ENCODE measurements at places on chromosomes 1 and 21.

- peak; percentile 66 for DNase-seq
Measured at GRCh38 chr21:43295066-43295958, 126.5 kb downstream of the CRYAA start.

DNA sequence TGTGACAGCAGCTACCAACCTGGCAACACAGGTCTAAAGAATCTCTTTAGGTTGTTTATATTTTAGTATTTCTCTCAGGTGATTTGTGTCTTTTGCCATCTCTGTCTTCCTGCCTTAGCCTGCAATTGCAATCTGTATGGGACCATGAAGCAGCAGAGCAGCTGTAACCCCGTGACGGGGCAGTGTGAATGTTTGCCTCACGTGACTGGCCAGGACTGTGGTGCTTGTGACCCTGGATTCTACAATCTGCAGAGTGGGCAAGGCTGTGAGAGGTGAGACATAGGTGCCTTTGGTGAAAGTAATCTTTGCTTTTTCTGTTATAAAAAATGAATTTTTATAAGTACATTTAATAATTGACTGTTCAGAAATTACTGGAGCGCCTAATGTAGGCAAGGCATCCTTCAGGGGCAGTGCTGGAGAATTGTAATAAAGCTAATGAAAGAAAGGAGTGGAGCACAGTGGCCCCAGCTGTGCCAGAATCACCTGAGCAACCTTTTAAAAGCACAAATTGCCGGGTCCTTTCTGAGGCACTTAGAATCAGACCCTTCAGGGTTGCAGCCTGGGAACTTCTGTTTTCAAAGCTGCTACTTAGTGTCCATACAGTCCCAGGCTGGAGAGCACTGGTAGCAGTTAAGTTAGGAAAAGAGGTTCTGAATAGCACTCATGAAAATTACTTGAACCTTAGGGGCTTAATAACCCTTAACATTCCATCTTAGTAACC, 60.6 kb upstream of the LAMC2 start:
- DNase-seq = no peak

- DNase-seq = no peak
Measured at GRCh38 chr1:57843760-57844159, 419.9 kb upstream of the DAB1 start.

DNA sequence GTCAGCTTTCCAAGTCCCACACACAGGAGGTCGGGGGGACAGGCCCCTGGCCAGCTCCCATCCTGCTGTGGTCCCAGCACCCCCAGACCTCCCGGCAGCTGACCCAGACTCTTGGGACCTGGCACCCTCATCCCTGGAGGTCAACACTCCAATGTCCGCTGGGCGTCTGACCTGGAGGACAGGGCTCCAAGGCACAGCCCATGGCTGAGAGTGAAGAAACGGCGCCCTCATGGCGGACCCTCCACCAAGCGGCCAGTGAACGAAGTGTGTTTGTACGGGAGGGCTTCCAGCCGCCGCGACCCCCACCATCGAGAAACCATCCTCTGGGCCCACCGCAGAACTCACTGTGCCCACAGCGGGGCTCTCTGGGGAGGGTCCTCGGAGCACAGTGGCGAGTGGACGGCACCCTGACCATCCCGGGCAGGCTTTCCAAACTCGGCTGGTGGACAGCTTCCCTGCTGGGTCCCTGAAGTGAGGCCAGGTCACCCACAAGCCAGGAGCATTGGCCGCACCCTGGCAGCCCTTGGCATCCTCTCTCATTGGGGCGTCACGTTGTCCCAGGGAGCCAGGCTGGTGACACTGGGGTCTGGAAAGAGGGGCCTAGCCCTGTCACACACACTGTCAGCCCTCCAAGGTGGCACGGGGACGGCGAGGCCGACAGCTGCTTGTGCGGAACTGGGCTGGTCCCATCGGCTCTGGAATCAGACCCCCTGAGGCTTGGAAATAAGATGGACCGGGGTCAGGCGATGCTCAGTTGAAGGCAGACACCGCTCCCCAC, 47.8 kb upstream of the COL6A2 start:
- no peak for DNase-seq

GRCh38 chr1:151311011-151311410, 16.2 kb downstream of the PI4KB start:
- DNase-seq = no peak

DNA sequence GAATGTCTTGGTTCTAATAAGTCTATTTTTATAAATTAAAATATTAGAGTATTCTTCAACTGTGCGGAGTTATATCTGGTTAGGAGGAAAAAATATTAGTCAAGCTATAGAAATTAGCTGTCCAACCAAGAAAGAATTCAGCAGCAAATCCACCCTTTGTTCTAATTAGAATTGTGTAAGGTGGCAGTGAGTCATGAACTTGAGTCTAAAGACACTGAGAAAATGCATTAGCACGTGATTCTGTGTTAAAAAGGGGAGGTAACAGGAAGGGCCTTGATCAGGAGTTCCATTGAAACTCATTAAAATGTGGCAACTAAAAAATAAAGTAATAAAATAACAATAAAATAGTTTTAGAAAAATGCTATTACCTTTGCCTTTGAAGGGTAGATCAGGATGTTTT, 398.2 kb upstream of the RGS18 start:
- no peak for DNase-seq

DNA sequence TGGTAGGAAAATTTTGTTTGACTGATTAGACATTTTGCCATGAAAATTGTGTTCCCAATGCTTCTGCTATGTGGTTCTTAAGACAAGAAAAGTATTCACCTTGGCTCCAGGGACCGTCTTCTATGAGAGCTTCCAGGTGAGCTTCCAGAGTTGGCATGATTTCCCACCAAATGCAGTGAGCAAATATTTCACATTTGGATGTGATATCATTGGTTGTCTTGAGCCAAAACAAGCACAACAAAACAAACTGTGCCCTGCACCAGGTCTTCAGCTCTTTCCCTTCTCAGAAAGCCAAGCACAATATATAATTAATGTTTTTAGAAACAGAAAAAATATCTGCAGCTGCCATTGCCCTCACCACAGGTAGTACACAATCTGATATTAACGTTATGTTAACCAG, 1009.0 kb downstream of the PLA2G4A start:
- no peak for DNase-seq

GRCh38 chr1:109996476-109996875, 11.9 kb downstream of the AHCYL1 start:
- DNase-seq = no peak

GRCh38 chr1:163467289-163467688, 145.5 kb downstream of the NUF2 start:
- DNase-seq = no peak

GRCh38 chr1:52925571-52926005, 1.5 kb upstream of the SCP2 start:
- no peak for DNase-seq

DNA sequence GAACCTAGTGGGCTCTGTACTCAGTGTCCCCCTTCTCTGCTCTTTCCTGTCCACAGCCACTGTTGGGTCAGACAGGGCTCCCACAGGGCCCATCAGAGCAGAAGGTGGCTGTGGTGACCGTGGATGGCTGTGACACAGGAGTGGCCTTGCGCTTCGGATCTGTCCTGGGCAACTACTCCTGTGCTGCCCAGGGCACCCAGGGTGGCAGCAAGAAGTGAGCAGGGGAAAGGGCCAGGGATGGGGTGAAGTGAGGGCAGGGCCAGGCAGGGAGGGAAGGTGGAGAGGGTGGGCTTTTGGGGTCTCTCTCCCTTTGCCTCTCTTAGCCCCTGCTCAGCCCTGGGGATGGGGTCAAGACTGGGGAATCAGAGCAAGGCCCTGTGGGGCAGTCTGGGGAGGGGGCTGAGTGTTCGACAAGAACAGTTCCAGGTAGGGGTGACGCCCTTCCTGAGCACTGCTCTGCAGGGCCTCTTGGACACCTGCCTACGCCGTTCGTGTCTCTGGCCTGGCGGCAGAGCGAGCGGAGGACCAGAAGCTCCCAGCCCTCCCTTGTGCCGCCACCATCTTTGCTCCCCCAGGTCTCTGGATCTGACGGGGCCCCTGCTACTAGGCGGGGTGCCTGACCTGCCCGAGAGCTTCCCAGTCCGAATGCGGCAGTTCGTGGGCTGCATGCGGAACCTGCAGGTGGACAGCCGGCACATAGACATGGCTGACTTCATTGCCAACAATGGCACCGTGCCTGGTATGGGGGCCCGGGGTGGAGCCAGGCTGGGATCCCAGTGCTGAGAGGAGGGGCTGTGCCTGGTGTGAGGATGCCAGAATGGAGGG, 13.1 kb downstream of the CELSR2 start:
- no peak for DNase-seq

GRCh38 chr1:100296140-100296539, 30.1 kb downstream of the RTCA start:
- no peak for DNase-seq

GRCh38 chr1:234994436-234995295, 134.0 kb downstream of the TOMM20 start:
- no peak for DNase-seq

DNA sequence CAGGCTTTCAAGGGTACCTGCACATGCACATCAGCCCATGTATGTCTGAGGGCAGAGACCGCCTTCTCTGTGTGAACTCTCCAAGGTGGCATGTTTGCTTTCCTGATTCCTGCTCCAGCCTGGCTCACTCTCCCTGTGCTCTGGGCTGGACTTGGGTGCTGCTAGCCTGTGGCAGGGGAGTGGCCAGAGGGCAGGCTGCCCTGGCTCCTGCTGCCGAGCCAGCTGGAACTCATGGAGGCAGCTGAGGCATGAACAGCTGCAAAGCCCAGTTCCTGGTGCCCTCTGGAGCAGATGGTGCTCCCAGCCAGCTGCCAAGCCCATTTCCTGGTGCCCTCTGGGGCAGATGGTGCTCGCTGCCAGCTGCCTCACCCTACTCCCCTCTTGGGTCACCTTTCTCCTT, 7.6 kb downstream of the UBL4B start:
- DNase-seq = no peak

DNA sequence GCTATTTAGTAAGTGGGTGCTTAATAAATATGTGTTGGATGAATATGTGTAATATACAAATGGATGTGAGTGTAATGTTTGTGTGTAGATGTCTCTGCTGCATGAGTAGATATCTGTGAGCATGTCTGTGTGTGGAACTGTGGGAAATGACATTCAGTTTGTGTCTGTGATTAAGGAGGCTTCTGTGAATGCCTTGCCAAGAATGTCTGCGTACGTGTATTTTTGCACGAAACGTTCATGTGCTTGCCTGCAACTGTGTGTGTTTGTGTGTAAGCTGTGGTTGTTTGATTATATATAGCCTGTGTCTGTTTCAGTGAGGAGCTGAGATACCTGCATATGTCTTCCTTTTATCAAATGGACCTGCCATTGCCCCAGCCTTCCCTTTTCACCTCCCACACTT, 13.8 kb downstream of the DMBX1 start:
- no peak for DNase-seq

DNA sequence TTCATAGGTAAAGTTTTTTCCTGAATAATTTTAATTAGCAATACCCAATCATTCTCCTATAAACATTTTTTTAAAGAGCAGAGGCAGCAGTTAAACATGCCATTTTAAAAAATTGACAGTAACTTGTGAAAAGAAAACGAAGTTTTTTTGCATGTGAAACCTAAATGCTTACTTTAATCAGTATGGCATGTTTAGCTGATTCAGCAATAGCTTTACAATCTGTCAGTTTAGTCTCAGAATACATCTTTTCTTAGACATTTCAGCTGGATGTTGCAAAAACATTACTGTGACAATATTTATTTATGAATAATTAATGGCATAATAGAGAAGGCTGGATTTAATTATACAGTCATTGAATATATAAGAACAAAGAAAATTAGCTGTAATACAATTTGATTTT, 1132.4 kb upstream of the ADGRL2 start:
- DNase-seq = no peak

DNA sequence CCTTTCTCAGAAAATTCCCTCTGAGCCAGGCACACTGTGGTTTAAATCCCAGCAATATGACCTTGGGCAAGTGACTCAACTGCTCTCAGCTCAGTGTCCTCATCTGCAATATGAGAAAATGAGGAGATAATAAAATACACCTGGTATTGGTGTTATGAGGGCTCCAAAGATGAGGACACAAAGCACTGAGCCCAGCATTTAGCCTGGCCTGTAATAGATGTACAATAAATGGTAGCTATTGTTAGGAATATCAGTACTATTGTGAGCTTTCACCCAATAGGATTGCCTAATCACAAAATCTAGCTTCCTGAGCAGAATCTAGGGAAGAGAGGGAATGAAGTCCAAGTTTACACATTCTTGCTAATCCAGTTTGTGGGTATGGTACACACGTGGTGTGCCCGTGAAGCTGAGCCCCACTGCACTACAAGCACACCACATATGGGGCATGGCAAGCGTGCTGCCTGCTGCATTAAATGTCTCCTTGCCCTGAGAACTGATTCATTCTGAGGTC, 24.3 kb upstream of the SLC30A1 start:
- no peak for DNase-seq

GRCh38 chr1:37673920-37674319, 18.4 kb upstream of the CDCA8 start:
- DNase-seq = no peak

GRCh38 chr1:226444901-226445300, 37.0 kb upstream of the PARP1 start:
- DNase-seq = peak; percentile 70

- DNase-seq = no peak
Measured at GRCh38 chr1:78075621-78076020, 29.9 kb downstream of the GIPC2 start.

GRCh38 chr1:157404063-157404501, 148.2 kb downstream of the FCRL5 start:
- DNase-seq = no peak

GRCh38 chr1:107525961-107526360, 385.1 kb downstream of the NTNG1 start:
- DNase-seq = no peak

- peak; percentile 10 for DNase-seq
Measured at GRCh38 chr1:100455478-100456072, 82.4 kb upstream of the GPR88 start.

DNA sequence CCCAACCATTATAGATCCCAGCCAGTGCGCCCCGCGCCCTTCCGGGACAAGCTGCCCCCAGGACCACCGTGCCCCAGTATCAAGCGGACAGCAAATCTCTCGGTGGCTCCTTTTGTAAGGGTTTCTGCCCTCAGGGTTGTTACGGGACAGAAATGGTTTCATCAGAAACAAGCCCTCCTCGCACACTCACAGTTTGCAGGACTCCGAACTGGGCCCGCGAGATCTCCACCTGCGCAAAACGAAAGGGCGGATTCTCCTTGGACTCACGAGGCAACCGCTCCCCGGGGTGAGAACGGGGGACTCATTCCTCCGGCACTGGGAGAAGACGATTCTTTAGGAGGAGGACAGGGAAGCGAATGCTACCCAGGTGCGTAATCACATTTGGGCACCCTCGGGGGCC, 51.1 kb upstream of the H6PD start:
- DNase-seq = no peak

- DNase-seq = no peak
Measured at GRCh38 chr1:216310776-216311175, 112.5 kb downstream of the USH2A start.

GRCh38 chr1:185425163-185425562, 108.1 kb upstream of the IVNS1ABP start:
- DNase-seq = no peak

GRCh38 chr1:13996334-13996733, 296.3 kb downstream of the PRDM2 start:
- DNase-seq = no peak
